ENCODE measurements at places on chromosomes 3 and 15.
A peak's percentile ranks its signal among the peaks of the same experiment; 100 is the strongest.

GRCh38 chr15:58748852-58749531 lies 515 bp downstream of the ADAM10 start:
- DNase-seq = peak; percentile 56

GRCh38 chr3:30852833-30853232 lies 41.6 kb downstream of the GADL1 start:
- DNase-seq = no peak

- no peak for DNase-seq
Observed at GRCh38 chr15:48905847-48906246, 27.9 kb downstream of the EID1 start.

DNA sequence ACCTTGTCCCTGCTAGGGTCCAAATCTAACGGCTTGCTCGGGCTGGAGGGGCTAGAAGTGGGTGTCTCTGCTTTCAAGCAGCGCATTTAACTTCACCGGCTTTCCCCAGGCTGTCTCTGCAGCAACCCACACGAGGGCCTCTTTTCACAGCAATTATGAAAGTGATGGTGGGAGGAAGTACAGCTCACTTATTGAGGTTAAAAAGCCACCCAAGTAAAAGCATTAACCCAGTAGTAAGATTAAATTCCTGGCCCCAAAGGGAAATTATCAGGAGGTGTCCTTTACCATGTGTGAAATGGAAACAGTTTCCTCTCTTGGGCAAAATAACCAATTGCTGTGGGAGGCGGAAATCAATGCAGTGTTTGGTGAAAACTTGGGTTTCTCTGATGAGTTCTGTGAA lies 41.1 kb downstream of the NGRN start:
- DNase-seq = no peak

DNA sequence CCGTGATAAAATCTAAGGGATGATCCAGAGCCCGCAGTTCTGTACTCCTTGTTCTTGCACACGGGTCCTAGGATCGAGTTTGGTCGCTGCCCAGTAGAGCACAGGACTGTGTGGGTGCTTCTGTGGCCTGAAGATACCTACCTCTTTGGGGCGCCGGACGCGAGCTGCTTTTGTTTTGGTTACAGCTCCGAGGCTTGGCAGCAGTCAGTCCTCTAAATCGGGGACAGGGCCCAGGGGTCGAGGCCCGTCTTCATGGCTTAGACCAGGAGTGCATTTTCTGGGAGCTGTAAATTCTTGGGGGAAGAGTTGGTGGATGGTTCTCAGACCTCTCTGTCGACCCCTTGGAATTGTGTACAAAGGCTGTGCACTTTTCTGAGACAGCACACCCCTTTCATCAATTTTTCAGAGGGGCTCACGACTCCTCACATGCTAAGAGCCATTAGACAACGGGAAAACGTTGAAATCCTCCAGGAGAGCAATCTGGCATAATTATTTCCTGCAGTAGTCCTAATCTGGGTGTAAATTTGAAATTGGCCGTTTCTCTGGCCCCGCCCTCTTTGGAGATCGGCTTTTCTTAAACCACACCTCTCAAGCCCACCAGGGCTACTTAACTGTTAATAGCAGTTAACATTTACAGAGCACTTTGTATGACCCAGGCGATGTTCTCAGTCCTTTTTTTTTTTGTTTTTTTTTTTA lies 928 bp downstream of the CEP97 start:
- peak; percentile 12 for DNase-seq
